ENCODE measurements at places on chromosomes 7 and 10.

GRCh38 chr10:129694691-129695243 lies 227.7 kb downstream of the MGMT start:
- DNase-seq = no peak

- no peak for DNase-seq
These were observed 184.8 kb downstream of the NPSR1 start for GRCh38 chr7:34842782-34843181.

GRCh38 chr7:120554960-120555571 lies 282.1 kb downstream of the KCND2 start:
- DNase-seq = no peak

DNA sequence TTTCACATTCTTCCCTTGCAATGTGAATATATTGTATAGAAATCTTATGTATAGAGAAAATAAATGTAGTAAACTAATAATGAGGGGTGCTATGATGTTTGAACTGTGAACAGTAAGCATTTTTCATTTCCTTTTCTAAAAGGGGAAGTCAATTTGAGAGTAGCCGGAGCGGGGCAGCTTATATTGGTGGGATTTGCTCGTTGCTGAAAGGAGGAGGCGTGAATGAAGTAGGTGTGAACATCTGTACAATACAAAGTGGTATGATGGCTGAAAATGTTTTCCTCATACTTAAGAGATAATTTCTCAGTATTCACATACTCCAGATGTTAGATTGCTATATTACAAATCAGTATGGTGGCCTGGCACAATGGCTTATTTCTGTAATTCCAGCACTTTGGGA lies 87.1 kb downstream of the SRI start:
- no peak for DNase-seq

DNA sequence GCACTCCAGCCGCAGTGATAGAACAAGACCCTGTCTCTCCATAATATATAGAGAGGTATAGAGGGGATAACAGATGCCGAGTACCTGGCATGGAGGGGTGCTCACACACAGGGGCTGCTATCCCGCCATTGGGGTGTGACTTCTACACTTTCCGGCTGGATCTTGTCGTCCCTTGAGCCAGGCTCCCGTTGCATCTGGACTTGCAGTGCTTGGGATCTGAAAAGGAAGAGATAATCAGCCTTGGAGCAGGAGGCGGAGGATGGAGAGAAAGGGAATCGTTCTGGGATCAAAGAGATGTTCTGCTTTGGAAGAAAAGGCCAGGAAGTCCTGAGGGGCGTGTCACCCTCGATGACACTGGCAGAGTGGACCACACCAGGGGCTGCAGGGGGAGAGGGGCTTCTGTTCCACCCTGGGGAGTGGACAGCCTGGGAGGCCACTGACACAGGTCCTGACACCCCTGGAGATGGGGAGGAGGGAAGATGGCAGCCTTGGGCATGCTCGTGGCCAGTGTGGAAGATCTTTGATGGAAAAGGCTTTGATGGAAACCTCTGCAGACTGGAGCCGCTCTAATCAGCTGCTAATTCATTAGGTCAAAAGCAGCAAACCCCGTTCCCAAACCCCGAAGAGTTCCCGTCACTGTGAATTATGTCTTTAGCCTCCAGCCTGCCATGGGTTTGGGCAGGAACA lies 85.1 kb downstream of the CARD11 start:
- DNase-seq = no peak
